Stomach (tissue), 19 donors: ENCODE measurements at places on chromosomes 11 and 22. TPM values are rescaled to one million over a fixed set of nuclear protein-coding genes. Genes with fewer than 3 reads are reported as not detected.

DNA sequence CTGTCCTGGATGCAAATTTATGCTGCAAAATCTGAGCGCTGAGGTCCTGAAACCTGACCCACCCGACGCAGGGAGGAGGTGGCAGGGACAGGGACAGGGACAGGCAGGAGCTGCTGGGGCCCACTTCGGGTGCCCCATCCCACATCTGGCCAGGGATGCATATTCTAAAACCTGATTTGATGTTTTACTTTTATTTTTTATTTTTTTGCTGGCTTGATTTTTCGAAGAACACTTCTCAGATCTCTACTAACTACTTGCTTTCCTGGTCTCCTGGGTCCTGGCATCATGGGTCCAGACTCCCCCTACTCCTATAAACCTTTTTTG is 652 bp upstream of the PVALB start:
- DNase-seq, result no peak

- DNase-seq, result no peak
Measured at GRCh38 chr22:19406846-19407245, 24.7 kb downstream of the HIRA start.

GRCh38 chr11:2294926-2295290 is 6.8 kb downstream of the C11orf21 start:
- DNase-seq, result no peak

The PRODH gene
- total RNA-seq, result not detected

The CNIH2 gene
- total RNA-seq, result not detected

The APOC3 gene
- total RNA-seq, result 18.9 TPM

The PLAAT5 gene
- total RNA-seq, result not detected

The APOA1 gene
- 0.87 TPM for total RNA-seq

DNA sequence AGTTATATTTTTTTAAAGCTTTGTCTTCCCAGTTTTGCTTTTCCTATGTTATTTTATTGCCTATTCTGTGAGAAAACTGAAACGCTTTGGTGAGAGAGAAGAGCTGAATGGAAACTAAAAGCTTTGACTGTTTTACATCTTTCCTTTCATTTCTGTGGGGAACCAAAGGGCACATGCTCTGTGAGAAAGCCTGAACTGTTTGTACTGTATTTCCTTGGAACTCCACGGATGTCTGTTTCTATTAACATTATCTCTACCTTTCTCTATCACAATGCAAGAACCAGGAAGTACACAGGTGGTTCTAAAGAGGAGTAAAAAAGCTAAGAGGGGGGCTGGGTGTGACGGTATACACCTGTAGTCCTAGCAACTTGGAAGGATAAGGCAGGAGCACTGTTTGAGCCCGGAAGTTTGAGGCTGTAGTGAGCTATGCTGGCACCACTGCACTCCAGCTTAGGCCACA is 43.8 kb downstream of the CELF1 start:
- DNase-seq, result peak; percentile 63

The TRIM68 gene
- total RNA-seq, result not detected

DNA sequence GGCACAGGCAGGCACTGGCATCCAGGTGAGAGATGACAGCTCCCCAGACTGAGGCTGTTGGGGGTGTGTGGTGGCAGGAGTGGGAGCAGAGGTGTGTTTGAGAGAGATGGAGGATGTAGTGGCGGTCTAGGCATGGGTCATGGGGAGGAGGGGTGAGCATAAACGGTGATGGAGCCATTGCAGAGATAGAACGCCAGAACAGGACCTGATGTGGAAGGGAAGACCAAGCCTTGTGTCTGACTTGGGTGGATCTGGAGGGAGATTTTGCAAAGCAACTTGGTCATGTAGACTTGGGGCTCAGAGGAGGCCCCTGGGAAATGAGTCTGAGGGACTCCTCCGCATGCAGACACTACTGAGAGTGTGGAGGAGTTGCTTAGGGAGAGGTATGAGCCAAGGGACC is 50.0 kb upstream of the CLDN5 start:
- DNase-seq, result no peak

- no peak for DNase-seq
Measured at GRCh38 chr11:27248576-27249509, 114.2 kb downstream of the CCDC34 start.

The SLC6A5 gene
- total RNA-seq, result not detected

The ART1 gene
- not detected for total RNA-seq
